ENCODE measurements at places on chromosomes 4 and X. TPM values are rescaled to one million over a fixed set of nuclear protein-coding genes. Genes with fewer than 3 reads are reported as not detected.

GRCh38 chr4:106323119-106323518 is 6.8 kb downstream of the AIMP1 start:
- H3K27me3 ChIP-seq = no peaks in the 10 kb centered on the region
- no peaks in the 10 kb centered on the region for H3K4me1 ChIP-seq
- no peak for DNase-seq
- no peak overlapping the region for H3K4me3 ChIP-seq
- no peaks in the 10 kb centered on the region for H3K36me3 ChIP-seq

DNA sequence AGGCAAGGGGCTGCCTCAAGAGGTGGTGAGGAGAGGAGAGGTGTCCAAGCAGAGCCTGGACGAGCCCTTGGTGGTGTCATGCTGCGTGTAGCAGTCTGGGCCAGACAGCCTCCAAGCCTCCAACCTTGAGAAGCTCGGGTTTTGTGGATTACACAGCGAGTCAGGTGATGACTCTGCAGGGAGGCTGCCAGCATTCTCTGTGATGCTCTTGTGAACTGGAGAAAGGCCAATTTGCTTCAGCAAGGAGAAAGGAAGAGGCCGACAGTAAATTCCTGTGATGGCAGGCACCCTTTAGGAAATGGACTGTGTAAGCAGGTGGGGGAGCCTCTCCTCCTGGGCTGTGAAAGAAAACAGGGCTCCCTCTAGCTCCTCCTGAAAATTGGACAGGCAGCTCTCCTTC is 36.0 kb upstream of the CD99L2 start:
- no peak overlapping the region for H3K27ac ChIP-seq
- H3K36me3 ChIP-seq = no peaks in the 10 kb centered on the region
- no peaks in the 10 kb centered on the region for H3K27me3 ChIP-seq
- DNase-seq = no peak
- no peaks in the 10 kb centered on the region for H3K4me1 ChIP-seq

- no peak overlapping the region for H3K27ac ChIP-seq
- H3K36me3 ChIP-seq = no peaks in the 10 kb centered on the region
- H3K4me1 ChIP-seq = no peaks in the 10 kb centered on the region
- H3K27me3 ChIP-seq = no peaks in the 10 kb centered on the region
These were observed 12.9 kb downstream of the CCDC22 start for GRCh38 chrX:49247916-49248811.

- no peak overlapping the region for H3K4me3 ChIP-seq
- H3K27me3 ChIP-seq = no peaks in the 10 kb centered on the region
- DNase-seq = no peak
- no peaks in the 10 kb centered on the region for H3K36me3 ChIP-seq
These were observed 4.5 kb upstream of the CXCL9 start for GRCh38 chr4:76011700-76012387.

DNA sequence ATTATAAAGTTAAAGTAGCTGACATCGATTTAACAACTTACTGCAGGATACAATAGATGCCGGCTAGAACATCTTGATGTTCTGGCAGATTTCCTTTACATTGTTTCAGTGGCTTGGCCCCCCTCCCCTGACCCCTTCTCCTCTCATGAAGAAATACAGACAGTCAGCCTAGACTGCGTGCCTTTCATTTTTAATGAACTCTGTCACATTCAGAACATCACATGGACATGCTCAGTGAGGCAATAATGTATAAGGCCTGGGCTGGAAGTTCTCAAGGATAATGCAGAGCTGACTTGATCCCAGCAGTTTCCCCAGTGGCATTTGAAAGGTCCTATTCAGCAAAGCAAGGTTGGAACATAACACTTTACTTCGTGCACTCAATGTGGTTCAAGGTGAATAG is 239.2 kb downstream of the ANK2 start:
- H3K4me3 ChIP-seq = no peak overlapping the region
- no peaks in the 10 kb centered on the region for H3K4me1 ChIP-seq
- H3K27ac ChIP-seq = no peak overlapping the region
- DNase-seq = no peak

DNA sequence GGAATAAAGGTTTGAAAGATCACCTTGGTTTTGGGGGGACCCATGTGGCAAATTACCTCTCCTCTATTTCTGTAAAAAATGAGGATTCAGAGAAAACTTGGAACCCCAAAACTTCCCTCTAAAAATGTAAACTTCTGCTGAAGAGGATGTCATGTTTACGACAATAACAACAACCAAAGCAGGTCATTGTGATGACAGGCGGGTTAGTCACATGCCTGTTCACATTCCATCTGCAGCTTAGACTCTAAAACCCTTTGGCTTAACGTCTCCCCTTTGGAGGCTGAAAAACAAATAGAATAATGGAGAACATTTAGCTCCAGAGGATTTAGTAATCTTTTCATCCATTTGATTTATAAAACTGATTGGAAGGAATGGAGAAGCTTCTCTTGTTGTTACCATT is 75.0 kb upstream of the FAM9C start:
- peak overlapping the region; percentile 80 for H3K27ac ChIP-seq
- no peaks in the 10 kb centered on the region for H3K27me3 ChIP-seq
- DNase-seq = no peak
- H3K36me3 ChIP-seq = no peaks in the 10 kb centered on the region
- peaks cover 7% of the 10 kb centered on the region for H3K4me1 ChIP-seq
- H3K4me3 ChIP-seq = peak overlapping the region; percentile 23

DNA sequence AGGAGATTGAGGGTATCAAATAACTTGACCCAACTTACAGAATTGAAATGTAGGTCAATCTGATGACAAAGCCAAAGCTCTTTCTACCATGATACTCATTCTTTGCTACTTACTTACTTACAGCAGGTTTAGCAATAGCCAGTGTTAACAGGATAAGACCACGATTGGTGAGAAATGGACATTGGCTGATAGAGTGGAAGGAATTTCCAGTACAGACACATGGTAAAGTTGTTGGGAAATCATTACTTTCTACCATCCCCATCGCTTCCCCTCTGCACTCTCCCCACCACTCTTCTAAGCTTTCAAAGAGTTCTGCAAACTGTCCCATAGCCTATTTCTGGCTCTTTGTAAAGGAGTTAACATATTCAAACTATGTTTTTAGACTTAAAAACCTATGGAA is 119.7 kb downstream of the CHRNA9 start:
- peaks cover under 1% of the 10 kb centered on the region for H3K36me3 ChIP-seq
- H3K4me3 ChIP-seq = no peak overlapping the region
- peaks cover 93% of the 10 kb centered on the region for H3K4me1 ChIP-seq
- H3K27ac ChIP-seq = peak overlapping the region; percentile 75

DNA sequence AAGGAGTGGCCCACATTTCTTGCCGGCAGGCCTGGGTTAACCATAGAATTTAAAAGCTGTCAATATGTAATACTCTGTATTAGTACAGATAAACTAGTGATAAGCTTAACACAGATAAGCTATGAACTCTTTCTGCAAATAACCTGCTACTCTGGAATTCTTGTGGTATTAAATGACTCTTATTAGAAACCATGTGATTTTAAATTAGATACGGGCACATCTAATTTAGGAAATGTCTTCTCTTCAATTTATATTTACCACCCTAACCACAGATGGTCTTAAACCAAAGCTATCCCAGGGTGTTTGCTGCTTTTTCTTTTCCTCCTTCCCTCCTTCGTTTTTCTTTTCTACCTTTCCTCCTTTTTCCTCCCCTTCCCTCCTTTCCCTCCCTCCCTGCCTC is 4.9 kb downstream of the GNRHR start:
- H3K27ac ChIP-seq = no peak overlapping the region
- no peak overlapping the region for H3K4me3 ChIP-seq
- H3K27me3 ChIP-seq = no peaks in the 10 kb centered on the region
- H3K36me3 ChIP-seq = no peaks in the 10 kb centered on the region
- no peaks in the 10 kb centered on the region for H3K4me1 ChIP-seq

DNA sequence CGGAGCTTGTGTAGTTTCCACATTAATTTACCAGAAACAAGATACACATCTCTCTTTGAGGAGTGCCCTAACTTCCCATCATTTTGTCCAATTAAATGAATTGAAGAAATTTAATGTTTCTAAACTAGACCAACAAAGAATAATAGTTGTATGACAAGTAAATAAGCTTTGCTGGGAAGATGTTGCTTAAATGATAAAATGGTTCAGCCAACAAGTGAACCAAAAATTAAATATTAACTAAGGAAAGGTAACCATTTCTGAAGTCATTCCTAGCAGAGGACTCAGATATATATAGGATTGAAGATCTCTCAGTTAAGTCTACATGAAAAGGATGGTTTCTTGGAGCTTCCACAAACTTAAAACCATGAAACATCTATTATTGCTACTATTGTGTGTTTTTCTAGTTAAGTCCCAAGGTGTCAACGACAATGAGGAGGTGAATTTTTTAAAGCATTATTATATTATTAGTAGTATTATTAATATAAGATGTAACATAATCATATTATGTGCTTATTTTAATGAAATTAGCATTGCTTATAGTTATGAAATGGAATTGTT is at the start of gene FGB:
FGB (plus strand) TSS at position 315 of the 558 bp plus-strand sequence; CDS start at position 323, 8 bp downstream.
- no peak for DNase-seq
- H3K4me3 ChIP-seq = peak within 1 kb of the TSS; percentile 56
- H3K27me3 ChIP-seq = no peaks in the 10 kb centered on the region

DNA sequence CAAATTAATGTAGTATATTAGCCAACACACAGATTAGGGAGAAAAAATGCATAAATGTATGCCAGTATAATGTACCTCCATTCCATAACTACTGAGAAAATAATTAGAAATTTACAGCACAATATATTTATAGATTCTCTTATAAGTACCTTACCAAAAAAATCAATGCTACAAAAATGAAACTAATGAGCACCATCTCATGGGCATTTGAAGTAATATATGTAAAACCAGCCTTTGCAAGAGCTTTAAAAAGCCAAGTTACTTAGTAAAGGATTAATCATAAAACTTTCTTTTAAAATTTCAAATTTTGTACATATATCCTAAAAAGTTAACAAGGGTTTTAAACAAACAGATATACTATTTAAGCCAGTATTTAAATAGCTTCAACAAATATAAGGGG is 43.2 kb downstream of the LRBA start:
- DNase-seq = no peak
- no peak overlapping the region for H3K27ac ChIP-seq
- H3K4me1 ChIP-seq = no peaks in the 10 kb centered on the region
- H3K27me3 ChIP-seq = no peaks in the 10 kb centered on the region
- no peaks in the 10 kb centered on the region for H3K36me3 ChIP-seq

GRCh38 chr4:100086766-100087431 is 103.4 kb downstream of the DDIT4L start:
- H3K27ac ChIP-seq = no peak overlapping the region
- no peaks in the 10 kb centered on the region for H3K27me3 ChIP-seq
- H3K4me1 ChIP-seq = no peaks in the 10 kb centered on the region
- H3K36me3 ChIP-seq = no peaks in the 10 kb centered on the region
- H3K4me3 ChIP-seq = no peak overlapping the region
- DNase-seq = no peak

GRCh38 chr4:13355111-13355880 is 128.8 kb downstream of the RAB28 start:
- no peak overlapping the region for H3K27ac ChIP-seq
- DNase-seq = no peak
- H3K36me3 ChIP-seq = no peaks in the 10 kb centered on the region
- no peak overlapping the region for H3K4me3 ChIP-seq
- H3K27me3 ChIP-seq = no peaks in the 10 kb centered on the region
- no peaks in the 10 kb centered on the region for H3K4me1 ChIP-seq

DNA sequence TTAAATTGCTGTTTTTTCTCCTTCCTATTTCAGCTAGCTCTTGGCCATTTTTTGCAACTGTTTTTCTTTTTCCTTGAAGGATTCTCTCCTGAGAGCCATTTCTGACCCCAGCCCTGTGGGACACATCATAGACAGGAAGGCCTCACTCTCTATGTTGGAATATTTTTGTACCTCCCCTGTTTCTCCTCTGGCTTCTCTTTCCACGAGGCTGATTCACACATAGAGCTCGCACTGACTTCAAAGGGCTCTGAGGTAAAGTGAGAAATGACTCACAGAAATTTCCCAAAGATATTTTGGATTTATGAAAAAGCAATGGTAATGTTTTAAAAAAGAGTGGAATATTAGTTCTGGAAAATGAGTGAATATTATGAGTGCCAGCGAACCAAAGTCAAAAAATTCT is 181.7 kb upstream of the IGFBP7 start:
- no peaks in the 10 kb centered on the region for H3K27me3 ChIP-seq
- no peaks in the 10 kb centered on the region for H3K4me1 ChIP-seq
- no peaks in the 10 kb centered on the region for H3K36me3 ChIP-seq
- no peak overlapping the region for H3K4me3 ChIP-seq

DNA sequence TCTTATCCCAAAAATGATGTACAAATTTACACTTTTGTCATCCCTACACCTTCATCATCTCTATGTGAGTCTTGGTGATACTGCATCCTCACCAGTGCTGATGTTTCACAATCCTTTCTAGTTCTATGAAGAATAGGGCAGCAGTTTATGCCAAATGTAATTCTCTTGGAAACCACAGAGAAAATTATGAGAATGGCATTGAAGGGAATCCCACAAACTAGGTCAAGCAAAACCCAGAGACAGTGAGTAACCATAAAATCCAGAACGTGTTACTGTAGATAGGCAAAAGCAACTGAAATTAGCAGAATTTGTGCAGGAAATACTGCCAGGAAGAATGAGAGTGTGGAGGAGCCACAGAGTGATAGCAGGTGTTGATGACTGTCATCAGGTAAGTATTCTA is 24.5 kb downstream of the IL15 start:
- H3K4me1 ChIP-seq = no peaks in the 10 kb centered on the region
- H3K27me3 ChIP-seq = no peaks in the 10 kb centered on the region
- no peak overlapping the region for H3K27ac ChIP-seq
- no peak for DNase-seq

GRCh38 chrX:48025561-48025960 is 18.8 kb downstream of the SPACA5 start:
- no peak overlapping the region for H3K4me3 ChIP-seq
- H3K36me3 ChIP-seq = no peaks in the 10 kb centered on the region
- no peak for DNase-seq
- H3K4me1 ChIP-seq = no peaks in the 10 kb centered on the region
- no peak overlapping the region for H3K27ac ChIP-seq

GRCh38 chrX:71852182-71852581 is 58.5 kb upstream of the NHSL2 start:
- peaks cover 4% of the 10 kb centered on the region for H3K27me3 ChIP-seq
- no peaks in the 10 kb centered on the region for H3K4me1 ChIP-seq
- no peaks in the 10 kb centered on the region for H3K36me3 ChIP-seq
- no peak overlapping the region for H3K4me3 ChIP-seq
- no peak overlapping the region for H3K27ac ChIP-seq

- H3K4me3 ChIP-seq = no peak overlapping the region
- H3K4me1 ChIP-seq = no peaks in the 10 kb centered on the region
- no peak overlapping the region for H3K27ac ChIP-seq
- H3K36me3 ChIP-seq = no peaks in the 10 kb centered on the region
- DNase-seq = no peak
These were observed 30.8 kb downstream of the DAPP1 start for GRCh38 chr4:99847362-99847976.

GRCh38 chr4:15400981-15401671 is 26.7 kb upstream of the C1QTNF7 start:
- no peaks in the 10 kb centered on the region for H3K27me3 ChIP-seq
- H3K36me3 ChIP-seq = no peaks in the 10 kb centered on the region
- H3K4me1 ChIP-seq = no peaks in the 10 kb centered on the region
- H3K4me3 ChIP-seq = no peak overlapping the region

The CLDN34 gene
- total RNA-seq = not detected

The INPP4B gene
- total RNA-seq = 1.4 TPM

The GEMIN8 gene
- total RNA-seq = 14.8 TPM

The RNF128 gene
- total RNA-seq = 45.4 TPM

The ASB11 gene
- total RNA-seq = not detected

The F8 gene
- total RNA-seq = 29.3 TPM

The MAGEA8 gene
- not detected for total RNA-seq

The ERAS gene
- not detected for total RNA-seq

The TMPRSS11B gene
- total RNA-seq = not detected
